ENCODE measurements at places on chromosomes 7 and 10.

DNA sequence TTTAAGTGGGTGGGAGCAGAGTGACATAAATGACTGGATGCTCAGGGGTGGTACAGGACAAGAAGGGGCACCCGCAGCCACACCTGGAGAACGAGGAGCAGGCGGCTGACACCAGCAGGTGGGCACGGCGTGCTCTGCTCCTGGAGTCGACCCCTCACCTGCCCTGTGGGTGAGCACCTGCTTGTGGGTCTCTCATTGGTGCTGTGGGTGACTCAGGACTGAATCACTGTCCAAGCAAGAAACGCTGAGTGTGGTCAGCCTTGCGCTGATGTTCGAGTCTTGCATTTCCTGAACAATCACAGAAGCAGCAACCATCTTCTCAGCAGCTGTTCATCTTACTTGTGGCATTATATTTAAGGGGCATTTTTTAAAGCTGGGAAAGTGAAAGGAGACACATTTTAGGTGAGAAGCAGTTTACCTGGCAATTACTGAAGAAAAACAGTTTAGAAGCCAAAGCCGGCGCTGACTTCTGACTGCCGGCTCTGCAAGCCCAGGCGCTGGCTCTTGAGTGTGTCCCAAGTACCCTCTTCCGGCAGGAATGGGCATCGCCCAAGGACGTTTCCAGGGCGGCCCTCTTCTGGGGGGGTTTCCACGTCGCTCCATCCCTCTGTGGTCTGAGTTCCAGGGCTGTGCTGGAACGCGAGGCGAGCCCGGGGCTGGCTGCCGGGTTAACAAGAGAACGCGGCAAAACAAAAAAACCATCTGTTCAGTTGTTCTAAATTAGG lies 145.2 kb upstream of the PFKP start:
- DNase-seq: no peak

DNA sequence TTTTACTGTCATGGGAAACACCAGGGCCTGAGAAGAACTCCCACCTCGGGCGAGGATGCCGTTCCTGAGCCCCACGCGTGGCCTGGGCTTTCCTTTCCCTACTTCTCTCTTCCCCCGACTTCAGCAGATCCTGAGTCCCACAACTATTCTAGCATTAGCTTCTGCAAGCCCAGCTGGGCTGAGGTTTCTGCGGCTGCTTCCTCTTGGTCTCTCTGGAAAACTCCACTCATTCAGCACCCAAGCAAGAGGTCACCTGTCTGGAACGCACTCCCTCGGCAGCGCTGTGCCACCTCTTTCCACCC lies 761 bp upstream of the DOCK1 start:
- no peak for DNase-seq

GRCh38 chr7:86328801-86329433 lies 314.8 kb upstream of the GRM3 start:
- DNase-seq: no peak

GRCh38 chr10:26665080-26666048 lies 32.1 kb upstream of the PDSS1 start:
- no peak for DNase-seq

DNA sequence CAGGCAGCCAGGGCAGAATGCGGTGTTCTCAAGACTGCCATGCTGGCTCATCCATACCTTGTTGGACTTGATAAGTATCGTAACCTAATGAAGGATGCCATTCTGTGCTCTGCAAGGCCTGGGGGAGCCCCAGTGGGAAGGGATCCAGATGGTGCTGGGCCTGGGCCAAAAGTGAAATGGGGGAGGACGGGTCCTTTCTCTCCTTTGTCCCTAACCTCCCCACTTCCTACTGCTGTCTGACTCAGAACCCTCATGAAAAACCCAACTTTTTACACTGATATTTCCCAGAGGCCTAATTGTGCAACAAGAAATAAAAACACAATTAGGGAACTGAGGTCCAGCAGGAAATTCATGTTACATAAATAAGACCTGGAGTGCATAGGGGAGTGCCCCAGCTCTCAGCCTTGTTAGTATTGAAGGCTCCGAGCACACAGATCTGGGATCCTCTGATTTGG lies 193.7 kb upstream of the SVIL start:
- DNase-seq: no peak

DNA sequence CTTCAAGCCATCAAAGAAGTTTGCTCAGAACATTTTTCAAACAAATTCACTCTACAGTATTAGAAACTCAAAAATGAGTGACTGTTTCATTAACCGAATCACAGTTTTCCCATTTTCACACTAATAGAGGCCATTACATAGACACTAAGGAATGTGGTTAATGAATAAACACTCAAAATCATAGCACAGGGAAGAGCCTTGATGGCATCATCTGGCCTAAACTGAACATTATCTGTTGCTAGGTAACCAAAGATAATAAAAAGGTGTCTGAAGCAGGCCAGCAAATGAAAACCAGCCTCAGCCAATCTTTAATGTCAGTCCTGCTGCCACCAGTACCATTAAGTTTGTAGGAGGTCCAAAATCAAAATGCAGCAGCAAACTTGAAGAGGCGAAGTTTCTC lies 492.4 kb upstream of the STEAP1 start:
- no peak for DNase-seq

- DNase-seq: no peak
Observed at GRCh38 chr7:48101968-48102367, 12.9 kb downstream of the UPP1 start.

- no peak for DNase-seq
Observed at GRCh38 chr7:87506246-87507180, 31.0 kb upstream of the ABCB4 start.

GRCh38 chr7:2643386-2644219 lies 11.8 kb downstream of the TTYH3 start:
- DNase-seq: no peak

DNA sequence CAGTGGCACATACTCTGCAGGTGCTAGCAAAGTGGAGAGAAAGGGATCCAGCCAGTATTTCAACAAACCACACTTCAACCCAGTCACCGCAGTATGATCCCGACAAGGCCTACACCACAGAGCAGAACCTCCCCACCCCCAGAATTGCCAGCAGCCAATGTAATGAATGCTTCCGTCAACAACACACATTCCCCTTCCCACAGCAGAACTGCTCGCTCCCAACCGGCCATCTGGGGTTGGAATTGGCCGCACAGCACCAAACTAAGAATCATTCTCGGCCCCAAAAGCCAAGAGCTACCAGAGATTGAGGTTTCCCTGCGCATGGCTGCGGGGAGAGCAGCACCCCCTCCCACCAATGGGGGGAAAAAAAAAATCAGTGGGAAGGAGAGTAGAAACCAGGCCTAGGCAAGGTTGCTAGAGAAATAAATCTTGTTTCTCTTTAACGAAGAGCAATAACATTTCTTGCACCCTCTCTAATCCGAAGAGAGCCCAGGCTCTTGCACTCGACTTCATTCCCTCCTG lies 1.1 kb downstream of the WASL start:
- peak; percentile 43 for DNase-seq

- no peak for DNase-seq
Observed at GRCh38 chr10:112026438-112026837, 157.1 kb downstream of the GPAM start.

DNA sequence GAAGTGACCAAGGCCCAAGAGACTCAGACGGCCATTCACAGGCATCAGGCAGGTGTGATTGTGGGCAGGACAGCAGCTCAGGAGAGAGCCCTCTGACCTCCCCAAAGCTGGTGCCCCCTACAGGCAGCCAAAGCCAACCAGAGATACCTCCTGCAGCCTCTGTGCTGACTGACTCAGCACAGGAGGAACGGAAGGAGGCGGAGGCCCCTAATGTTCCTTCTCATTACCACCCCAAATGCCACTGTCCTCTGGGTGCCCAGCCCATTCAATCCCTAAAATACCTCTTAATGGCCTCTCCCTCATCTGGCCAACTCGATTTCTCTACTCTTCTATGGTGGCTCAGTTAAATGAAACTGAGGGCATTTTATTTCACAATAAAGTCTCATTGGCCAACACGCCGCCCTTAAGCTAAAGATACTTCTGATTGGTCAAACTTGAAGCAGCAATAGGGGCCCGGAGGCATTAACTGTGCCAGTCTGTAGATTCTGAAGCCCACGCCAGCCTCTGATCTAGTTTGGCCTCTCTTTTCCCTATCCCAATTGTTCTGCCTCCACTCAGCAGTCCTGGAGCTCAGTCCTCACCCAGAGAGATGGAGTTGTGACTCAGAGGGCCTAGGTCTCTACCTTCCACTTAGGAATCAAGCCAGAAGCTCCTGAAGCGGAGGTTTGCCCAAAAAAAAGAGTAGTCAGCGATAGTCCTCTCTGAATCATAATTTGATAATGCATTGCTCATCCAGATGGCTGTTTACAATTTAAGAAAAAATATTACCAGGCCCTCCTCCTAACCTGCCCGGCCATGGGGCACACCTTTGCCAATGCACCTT lies 1.2 kb downstream of the CYREN start:
- no peak for DNase-seq

- no peak for DNase-seq
Observed at GRCh38 chr10:112953174-112954159, 3.4 kb downstream of the TCF7L2 start.

DNA sequence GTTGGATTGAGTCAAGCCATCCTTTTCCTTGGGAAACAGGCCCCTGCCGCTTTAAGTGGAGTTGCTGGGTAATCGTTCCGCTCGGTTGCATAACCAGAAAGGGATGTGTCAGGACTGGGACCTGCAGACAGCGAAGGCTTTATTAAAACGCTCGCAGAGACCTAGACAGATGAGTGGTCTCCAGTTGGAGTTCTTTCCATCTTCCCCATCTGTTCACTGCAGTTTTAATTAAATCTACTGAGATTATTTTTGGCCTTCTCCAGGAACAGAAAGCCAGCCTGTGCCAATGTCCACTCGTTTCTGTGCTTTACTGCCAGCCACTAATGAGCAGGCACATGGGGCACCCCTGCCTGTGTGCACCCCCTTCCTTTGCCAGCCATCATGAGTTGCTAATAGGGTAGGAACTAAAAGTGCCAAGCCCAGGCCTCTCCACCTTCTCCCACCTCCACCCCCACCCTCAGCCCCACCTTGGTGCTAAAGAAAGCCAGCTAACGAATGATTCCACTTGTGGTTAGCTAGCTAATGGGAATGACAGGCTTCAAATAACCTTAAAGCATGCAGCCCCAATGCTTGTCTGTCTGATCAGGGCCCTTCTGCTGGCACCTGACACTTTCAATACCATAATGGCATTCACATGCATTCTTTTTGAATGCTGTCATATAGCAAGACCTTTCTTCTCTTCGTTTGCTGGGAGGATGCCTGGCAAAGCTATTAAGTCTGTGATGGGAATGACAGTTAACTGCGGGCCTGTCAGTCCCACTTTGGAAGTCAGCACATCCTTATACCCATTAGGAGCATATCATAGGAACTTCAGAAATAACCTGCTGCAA lies 556.8 kb upstream of the GALNT17 start:
- no peak for DNase-seq

- DNase-seq: no peak
Observed at GRCh38 chr7:8058852-8059251, 90.3 kb downstream of the GLCCI1 start.

GRCh38 chr10:61935077-61935476 lies 33.6 kb downstream of the ARID5B start:
- no peak for DNase-seq

GRCh38 chr7:115728518-115728917 lies 302.0 kb downstream of the TFEC start:
- no peak for DNase-seq

GRCh38 chr10:31129271-31129670 lies 97.6 kb upstream of the ZNF438 start:
- DNase-seq: no peak

GRCh38 chr10:73262105-73262730 lies 9.8 kb upstream of the MRPS16 start:
- DNase-seq: no peak

GRCh38 chr10:120494313-120494710 lies 37.3 kb downstream of the PLPP4 start:
- no peak for DNase-seq

GRCh38 chr7:25522727-25523126 lies 294.4 kb upstream of the NPVF start:
- no peak for DNase-seq

DNA sequence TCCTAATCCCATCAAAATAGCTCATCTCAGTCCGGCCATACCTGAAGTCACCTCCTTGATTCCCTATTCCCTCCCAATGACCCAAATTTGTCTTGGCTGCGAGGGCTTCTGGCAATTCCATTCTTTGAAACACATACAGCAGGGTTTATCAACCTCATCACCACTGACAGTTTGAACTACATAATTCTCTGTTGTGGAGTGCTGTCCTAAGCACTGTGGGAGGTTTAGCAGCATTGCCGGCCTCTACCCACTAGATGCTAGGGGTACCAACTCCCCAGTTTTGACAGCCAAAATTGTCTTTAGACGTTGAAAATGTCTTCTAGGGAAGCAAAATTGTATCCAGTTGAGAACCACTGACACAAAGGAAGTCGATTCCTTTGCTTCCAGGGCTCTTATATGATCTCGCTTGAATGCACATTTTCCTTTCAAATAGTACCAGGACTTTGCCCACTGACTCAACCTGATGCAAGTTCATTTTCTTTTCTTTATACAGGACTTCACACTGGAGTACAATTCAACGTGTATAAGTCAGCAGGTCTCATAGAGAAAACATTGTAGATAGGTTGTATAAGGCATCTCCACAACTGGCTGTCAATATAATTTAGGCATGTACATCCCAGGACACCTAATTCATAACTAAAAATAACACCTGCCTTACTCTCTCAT lies 133.3 kb downstream of the STRA8 start:
- no peak for DNase-seq

- DNase-seq: no peak
Observed at GRCh38 chr7:116327752-116328151, 117.4 kb downstream of the TES start.

DNA sequence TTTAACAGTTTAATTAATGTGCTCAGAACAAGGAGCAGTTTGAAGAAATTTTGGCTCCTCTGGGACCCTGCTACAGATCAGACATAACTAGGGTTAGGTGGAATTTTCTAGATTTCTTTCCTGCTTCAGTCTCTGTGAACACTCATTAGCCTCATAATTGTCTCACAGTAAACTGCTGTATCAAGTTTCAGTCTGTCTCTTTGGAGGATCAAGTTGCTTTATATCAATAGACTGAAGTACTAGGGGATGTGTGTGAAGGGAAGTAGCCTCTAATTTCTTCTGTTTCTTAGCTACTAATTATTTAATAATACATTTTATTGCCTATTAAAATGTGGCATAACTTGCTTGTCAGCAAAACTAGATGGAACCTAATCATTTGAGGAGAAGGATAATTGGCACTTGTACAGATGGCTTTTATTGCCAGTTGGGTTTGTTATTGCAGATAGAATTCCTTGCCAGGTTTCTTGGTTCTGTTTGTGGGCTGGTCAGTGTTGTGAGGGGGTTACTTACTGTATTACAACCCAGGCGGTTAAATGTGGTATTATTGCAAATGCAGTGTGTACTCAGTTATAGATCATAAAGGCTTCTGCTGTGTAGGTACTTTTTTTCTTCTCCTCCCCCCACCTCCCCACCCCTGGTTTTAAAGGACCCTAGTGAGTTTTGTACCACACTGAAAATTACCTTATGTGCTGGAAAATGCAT lies 758.0 kb downstream of the AUTS2 start:
- peak; percentile 99 for DNase-seq

DNA sequence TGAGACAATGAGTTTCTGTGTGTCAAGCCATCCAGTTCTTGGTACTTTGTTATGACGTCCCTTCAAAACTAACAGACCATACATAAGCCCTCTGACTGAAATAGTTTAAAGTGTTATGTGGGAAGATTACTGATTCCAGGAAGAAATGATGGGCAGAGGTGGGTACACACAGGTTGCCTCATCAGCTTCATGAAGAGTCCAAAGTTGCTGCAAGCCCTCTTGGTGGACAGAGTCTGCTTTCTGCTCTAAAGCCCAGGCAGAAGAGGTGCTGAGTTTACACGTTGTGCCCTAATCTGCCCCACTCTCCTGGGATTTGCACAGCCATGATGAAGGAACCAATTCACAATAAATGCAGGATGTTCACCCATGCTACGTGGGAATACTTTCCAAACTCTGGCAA lies 187.4 kb downstream of the PARD3 start:
- no peak for DNase-seq

All from NCI-H1105 (cell line).